CD4-positive, alpha-beta memory T cell (primary cell): ENCODE measurements at places on chromosomes 5 and 9. TPM values are rescaled to one million over a fixed set of nuclear protein-coding genes. Genes with fewer than 3 reads are reported as not detected.

GRCh38 chr9:69331444-69331843, 6.4 kb downstream of the ENTREP1 start:
- DNase-seq = no peak

DNA sequence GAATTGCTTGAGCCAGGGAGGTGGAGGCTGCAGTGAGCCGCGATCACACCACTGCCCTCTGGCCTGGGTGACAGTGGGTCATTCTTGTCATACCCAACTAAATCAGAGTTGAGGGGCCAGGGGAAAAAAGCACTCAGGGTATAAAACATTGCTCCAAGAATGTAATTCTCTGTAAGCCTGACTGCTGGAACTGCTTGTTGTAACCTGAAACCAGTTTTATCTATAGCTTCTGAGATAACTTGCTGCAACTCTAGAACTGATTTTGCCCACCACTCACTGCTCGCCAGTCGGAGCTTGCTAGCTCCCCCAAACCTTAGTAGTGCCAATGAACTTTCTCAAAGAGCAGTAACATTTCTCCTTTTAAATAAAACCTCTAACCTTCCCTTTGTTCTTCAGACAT, 9.6 kb upstream of the MSH3 start:
- DNase-seq = no peak

DNA sequence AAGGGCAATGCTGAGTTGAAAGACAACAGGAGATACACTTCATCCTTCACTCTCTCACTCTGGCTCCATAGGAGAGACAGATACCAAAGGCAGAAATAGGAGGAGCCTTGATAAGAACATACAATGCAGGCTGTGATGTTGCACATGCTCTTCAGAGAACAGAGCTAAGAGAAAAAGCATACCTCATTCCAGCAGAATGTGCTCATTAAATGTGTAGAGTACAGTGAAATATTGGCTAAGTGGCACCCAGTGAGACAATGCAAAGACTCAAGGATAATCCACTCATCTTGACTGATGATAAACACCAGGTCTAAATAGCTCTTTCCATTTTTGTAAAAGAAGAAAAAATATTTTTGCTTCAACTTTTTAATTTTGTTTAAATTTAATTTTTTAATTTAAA, 139.7 kb downstream of the OR2K2 start:
- DNase-seq = no peak

DNA sequence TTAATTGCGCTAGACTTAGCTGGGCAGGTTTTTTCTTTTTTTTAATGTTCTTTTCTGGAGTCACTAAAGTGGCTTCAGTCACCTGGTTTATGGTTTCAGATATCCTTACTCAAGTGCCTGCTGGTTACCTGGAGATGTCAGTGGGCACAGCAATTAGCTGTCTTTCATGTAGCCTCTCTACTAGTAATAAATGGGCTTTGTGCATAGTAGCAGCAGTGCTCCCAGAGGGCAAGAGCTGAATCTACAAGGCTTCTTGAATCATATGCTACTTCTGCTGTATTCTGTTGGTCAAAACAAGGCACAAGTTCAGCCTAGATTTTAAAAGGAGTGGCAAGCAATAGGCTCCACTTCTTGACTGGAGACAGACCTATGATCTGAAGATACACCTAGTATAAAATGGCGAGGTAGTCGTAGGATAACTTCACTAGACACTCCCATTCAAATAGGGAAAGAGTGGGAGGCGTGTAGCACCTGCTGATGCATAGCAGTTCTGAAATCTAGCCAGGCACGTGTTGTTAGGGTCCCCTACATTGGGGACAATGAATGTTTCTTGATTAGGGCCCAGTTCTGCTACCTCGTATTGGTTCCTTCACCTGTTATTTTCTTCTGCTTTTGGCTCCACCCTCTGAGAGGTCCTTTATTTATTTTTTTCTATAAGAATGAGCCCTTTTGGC, 7.0 kb downstream of the SCAMP1 start:
- no peak for DNase-seq

- no peak for DNase-seq
Observed at GRCh38 chr5:128083811-128084227, 253 bp downstream of the SLC12A2 start.

DNA sequence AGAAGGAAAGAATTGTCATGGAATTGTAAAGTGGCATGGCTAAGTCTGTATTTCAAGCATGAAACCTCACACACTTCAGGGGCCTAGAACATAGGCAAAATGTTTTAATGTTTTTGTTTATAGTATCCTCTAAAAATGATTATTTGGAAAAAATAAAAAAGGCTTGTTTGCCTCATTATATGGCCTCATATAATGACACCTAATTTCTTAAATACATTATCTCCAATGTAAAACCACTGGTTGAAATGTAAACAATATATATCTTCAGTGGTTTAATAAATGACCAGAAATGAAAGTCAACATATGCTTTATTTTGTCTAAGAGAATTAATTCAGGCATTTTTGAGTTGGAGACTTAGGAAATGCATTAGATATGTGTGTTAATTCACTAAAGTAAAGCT, 1736.6 kb downstream of the EFNA5 start:
- DNase-seq = no peak

DNA sequence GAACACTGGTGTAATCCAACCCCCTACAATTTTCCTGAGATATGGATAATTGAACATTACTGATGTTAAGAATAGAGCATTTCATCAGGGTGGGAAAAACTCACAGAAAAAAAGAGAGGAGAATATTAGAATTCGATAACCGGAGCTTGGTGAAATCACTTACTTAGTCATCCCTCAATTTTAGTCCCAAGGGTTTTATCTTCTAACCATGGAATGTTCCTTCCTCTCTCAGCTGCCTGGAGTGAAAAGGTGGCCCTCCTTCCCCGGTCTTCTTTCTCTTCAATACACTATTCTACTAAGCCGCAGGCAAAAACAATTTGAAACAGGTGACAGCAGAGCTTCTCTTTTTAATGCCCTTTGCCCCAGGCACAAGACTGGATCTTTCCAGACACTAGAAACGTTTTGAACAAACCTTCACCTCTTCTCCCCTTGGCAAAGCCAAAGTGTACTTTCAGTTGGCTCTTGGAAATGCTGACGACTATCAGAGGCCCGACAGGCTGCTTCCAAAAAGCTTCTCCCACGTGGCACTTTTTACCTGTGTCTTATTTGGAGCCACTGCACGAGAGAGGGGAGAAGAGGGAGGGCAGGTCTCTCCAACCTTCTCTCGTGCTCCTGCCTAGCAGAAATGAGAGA, 543.9 kb downstream of the TLE1 start:
- no peak for DNase-seq

GRCh38 chr5:77360973-77361372, 131.1 kb downstream of the WDR41 start:
- DNase-seq = no peak

GRCh38 chr5:144179226-144179625, 8.6 kb downstream of the KCTD16 start:
- DNase-seq = no peak

- no peak for DNase-seq
Observed at GRCh38 chr9:134598884-134599245, 42.7 kb upstream of the COL5A1 start.

The PCDHB15 gene
- 0.17 TPM for total RNA-seq

The SLC46A2 gene
- total RNA-seq = not detected

The KIF24 gene
- 0.22 TPM for total RNA-seq

The PRSS3 gene
- total RNA-seq = not detected

The N4BP3 gene
- total RNA-seq = 1.7 TPM

The DPYSL3 gene
- total RNA-seq = 0.06 TPM

The ITGA1 gene
- 5.8 TPM for total RNA-seq

The RASGEF1C gene
- total RNA-seq = not detected

The MEIKIN gene
- total RNA-seq = 6.2 TPM
